Activated CD8-positive, alpha-beta memory T cell treated with anti-CD3 and anti-CD28 coated beads for 48 hours (primary cell): ENCODE measurements at places on chromosomes 4 and X.

DNA sequence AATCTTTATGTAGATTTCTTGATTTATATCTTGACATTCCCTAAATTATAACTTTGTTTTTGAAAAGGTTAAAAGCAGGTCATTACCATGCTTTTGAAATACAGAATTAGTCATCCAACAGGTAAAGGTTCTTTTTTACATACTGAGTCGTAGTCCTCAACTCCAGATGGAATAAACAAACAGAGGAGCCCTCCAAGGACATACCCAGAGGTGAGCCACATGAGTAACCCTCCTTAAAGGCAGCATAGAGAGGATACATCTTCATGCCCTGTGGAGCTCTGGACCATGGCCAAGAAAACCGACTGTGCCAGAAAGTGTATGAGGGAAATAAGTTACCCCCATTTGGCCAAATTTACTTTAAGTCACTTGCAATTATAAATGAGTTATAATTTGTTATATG lies 95.3 kb upstream of the MCF2 start:
- DNase-seq = no peak

- no peak for DNase-seq
These were observed 76.9 kb downstream of the RRAGB start for GRCh38 chrX:55794405-55794804.

DNA sequence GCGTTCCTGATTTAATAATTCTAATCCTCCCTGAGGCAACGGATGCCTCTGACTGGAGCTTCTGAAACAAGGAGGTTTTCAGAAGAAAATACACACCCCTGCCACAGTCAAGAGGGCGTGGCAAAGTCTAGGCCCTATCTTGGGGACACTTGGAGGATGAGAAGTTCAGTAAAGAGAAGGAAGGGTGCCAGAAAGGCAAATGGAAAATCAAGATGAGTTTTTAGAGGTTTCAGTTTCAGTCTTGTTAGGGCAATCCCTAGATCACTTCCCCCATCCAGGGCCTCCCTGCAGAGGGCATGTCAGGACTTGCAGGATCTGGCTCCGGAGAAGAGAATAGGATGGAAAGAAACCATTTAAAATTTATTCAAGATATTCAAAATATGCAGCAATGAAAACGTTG lies 28.5 kb upstream of the FGF2 start:
- DNase-seq = no peak

DNA sequence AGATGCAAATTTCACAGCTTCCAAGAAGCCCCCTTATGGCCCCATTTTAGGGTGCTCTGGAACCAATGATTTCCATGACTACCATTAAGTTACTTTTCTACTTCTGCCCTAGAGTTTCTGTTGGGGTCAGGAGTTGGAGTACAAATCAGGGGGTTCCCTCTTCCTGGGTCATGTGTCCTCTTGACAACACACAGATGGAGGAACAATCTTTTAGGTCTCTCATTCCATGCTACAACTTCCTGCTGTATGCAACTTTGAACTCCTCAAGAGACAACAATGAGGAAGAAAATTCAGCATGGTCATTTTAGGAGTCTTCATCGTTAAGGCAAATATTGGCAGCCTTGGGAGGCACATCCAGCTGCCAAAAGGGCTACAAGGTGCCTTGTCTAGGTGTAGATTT lies 79.7 kb downstream of the SEL1L3 start:
- DNase-seq = no peak

GRCh38 chr4:124879195-124879594 lies 166.7 kb upstream of the ANKRD50 start:
- DNase-seq = no peak

GRCh38 chr4:52657618-52658501 lies 1.2 kb downstream of the USP46 start:
- no peak for DNase-seq

DNA sequence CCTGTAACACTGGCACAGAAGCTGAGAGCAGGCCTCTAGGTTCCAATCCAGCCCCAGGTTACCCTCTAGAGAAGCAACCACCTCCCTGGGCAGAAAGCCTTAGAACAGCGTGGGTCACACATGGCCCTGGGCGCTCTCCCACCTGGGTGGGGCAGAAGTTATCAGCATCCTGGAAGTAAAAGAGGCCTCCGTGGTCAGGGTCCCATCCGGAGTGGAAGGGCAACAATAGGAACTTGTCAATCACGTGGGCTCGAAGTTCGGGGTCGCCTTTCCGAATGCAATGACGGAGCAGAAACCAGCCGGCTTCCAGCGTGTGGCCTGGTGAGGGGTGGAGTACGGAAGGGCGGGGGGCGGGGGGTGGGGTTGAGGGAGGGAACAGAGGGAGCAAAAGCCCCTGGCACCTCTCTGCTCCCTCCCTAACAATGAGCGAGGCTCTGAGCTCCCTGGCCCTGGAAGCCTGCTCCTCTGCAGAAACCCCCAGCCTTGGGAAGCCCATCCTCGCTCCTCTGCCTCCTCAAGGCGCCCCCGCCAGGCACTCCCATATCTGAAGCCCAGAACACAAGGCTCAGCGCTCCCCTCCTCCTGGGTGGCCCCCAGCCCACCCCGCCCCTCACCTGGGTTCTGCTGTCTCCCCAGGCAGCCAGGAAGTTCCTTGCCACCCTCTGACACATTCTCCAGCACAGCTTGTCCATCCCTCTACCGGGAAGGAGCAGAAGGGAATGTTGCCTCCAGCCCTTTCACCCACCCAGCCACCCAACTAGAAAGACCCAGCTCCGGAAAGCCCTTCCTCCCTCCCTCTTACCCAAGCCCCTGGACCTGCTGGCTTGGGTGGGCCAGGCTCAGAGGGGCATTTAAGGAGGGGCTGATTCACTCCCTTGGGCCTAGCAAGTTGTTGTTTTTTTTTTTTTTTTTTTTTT lies 2.8 kb downstream of the RENBP start:
- no peak for DNase-seq

DNA sequence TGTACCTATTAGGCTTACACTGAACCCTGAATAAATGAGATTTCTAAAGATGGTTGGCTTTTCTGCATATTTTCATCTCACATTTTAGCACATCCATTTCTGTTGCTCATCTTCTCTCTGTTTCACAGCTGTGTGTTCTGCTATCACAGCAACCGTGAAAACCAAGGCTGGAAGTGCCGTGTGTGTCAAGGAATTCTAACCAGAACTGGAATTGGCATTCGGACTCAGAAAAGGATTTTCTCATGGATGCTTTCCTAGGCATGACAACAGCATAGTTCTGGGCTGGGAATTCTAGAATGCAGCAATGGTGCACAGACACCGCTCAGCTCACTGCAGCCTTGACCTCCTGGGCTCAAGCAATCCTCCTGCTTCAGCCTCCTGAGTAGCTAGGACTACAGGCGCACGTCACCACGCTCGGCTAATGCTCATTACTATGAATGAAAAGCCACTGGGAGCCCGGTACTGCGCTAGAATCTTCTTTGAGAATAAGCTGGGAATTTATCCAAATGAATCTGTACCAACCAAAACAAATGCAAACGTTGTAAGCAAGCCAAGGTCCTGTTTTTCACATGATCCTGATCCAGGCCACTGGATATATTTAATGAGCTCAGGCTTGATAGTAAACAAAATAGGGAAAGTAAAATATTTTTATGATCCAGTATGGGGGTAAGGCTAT lies 105.2 kb downstream of the RBM47 start:
- no peak for DNase-seq

GRCh38 chr4:148071009-148071408 lies 339.1 kb downstream of the ARHGAP10 start:
- no peak for DNase-seq

DNA sequence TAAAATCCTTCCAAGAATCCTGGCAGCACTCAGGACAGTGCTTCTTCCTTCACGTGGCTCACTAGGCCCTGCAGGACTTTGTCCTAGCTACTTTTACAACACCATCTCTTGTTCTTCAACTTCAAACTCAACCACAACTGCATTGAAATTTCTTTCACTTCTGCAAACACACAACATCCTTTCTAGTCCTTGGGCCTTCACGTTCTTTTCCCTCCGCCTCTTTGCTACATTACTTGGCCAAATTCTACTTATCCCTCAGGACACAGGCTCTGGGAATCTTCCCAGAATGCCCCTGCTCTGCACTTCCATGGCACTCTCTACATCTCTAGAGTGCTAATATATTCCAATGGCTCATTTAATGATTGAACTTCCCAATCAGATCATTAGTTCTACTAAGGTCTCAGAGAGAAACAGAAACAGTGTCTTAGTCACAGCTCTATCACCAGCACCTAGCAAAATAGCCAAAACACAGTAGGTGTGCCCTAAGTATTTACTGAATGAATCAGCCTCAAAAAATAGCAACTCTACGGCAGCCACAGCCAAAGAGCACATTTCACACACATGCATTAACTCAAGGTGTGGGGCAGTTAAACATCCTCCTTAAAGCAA lies 73.3 kb downstream of the MANBA start:
- no peak for DNase-seq

- DNase-seq = no peak
These were observed 134.4 kb upstream of the JADE1 start for GRCh38 chr4:128675083-128675482.

GRCh38 chr4:166838975-166839614 lies 395.2 kb downstream of the SPOCK3 start:
- DNase-seq = no peak

DNA sequence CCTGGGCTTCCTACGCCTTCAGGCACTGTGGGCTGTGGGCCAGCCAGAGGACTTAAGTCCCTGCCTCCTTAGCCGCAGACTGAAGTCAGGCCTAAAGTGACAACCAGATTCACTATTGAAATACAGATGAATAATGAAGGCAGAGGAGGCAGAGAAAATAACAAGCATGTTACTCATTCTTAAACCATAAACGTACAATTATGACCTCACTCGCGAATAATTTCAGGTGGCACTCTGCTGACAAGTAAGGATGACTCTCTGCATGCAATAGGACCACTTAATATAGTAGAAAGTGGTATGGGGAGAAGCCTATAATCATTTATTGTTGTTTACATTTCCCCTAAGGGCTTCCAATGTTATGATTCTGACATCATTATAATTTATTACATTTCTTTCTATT lies 409.2 kb upstream of the FGF13 start:
- no peak for DNase-seq

DNA sequence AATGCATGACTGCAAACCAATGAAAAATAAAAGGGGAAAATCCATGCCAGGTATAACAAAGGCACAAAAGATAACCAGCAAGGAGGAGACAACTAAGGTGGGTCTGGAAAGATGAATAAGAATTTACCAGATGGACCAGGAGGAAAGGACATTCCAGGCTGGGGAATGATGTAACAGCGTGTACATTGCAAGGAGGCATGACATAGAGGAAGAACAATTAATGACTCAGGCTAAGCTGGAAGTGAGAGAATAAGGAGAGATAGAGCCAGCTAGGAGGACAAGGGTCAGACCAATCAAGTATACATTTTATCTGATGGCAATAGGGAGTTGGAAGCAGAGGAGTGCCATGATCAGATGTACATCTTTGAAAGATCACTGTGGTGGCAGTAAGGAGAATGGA lies 57.0 kb downstream of the MTMR8 start:
- no peak for DNase-seq

DNA sequence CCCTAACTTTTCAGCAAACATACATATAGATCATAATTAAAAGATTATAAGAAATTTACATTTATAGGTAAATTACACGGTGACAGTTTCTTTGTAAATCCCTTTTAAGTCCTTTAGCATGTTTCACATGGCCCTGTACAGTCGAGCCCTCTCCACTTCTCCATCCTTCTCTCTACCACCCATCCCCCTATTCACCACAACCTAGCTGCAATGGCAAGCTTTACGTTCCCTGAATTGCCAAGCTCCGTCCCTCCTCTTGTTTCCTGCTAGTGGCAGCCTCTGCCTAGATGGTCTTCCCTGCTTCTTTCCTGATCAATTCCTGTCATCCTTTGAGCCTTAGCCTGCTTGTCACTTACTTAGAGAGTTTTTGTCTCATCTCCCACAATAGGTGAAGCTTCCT lies 116.2 kb downstream of the TMA16 start:
- no peak for DNase-seq

DNA sequence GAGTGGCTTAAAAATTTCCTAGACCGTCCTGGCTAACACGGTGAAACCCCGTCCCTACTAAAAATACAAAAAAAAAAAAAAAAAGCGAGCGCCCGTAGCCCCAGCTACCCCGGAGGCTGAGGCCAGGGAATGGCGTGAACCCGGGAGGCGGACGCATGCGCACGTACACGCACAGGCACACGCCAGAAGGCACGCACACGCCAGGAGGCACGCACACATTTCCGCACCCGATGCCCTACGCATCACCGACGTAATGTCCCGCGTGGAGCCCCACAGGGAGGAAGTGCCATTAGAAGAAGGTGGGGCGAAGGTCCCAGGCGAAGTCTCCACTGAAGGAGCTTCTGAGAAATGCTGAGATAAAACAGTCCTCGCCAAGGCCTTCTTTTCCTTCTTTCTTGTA lies 41.4 kb downstream of the NLGN4X start:
- no peak for DNase-seq

- DNase-seq = no peak
These were observed 55.4 kb upstream of the TBC1D14 start for GRCh38 chr4:6854098-6854744.

DNA sequence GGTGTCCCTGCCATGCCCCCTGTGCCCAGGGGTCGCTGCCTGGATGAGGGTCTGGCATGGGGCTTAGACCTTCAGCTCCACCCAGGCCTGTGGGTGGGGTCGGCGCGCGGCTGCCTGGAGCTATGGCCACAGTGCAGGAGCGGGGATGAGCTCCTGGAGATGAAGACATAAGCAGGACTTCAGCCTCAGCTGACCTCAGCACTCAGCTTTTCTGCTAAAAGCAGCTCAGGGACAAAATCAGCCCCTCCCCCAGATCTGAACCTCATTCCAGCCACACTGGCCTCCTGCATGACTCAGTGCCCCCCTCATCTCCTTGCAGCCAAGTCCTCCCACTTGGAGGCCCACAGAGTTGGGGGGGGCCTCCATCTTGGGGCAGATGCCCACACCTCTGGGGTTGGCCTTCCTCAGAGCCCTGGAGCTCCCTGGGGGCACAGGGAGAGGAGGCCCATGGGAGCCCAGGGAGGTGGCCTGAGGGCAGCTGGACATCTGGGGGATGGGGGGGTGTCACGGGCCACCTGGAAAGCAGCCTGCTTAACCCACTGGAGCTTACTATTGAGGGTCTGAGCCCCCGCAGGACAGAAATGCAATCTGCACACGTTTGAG lies 19.4 kb upstream of the CPLX1 start:
- no peak for DNase-seq

- no peak for DNase-seq
These were observed 222.6 kb downstream of the SPIN4 start for GRCh38 chrX:63128509-63128908.

- no peak for DNase-seq
These were observed 264.7 kb upstream of the AGA start for GRCh38 chr4:177706916-177707315.

DNA sequence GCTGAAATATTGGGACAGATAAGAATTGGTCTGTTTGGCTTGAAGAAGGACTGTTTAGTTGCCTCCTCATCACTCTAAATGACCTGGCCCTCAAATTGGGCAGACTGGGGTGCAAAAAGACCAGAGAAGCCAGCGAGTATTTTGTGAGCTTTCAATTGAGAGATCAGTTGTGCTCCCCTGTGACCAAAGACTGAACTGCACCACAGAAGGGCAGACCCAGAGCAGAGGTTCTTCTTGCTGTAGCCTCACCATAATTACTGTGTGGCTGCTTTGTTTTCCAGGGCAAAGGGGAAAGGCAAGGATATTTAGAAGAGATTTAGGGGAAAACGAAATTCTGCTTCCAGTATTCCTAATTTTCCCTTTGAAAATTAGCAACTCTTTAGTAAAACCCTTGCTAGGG lies 104.0 kb upstream of the MBNL3 start:
- DNase-seq = no peak

GRCh38 chr4:7831330-7831729 lies 108.3 kb downstream of the AFAP1 start:
- no peak for DNase-seq

- DNase-seq = no peak
These were observed 16.4 kb downstream of the TMEM154 start for GRCh38 chr4:152663203-152664066.

- no peak for DNase-seq
These were observed 28.6 kb upstream of the EPGN start for GRCh38 chr4:74279716-74280115.
